ENCODE measurements at places on chromosomes 11 and 22.
A peak's percentile ranks its signal among the peaks of the same experiment; 100 is the strongest.

DNA sequence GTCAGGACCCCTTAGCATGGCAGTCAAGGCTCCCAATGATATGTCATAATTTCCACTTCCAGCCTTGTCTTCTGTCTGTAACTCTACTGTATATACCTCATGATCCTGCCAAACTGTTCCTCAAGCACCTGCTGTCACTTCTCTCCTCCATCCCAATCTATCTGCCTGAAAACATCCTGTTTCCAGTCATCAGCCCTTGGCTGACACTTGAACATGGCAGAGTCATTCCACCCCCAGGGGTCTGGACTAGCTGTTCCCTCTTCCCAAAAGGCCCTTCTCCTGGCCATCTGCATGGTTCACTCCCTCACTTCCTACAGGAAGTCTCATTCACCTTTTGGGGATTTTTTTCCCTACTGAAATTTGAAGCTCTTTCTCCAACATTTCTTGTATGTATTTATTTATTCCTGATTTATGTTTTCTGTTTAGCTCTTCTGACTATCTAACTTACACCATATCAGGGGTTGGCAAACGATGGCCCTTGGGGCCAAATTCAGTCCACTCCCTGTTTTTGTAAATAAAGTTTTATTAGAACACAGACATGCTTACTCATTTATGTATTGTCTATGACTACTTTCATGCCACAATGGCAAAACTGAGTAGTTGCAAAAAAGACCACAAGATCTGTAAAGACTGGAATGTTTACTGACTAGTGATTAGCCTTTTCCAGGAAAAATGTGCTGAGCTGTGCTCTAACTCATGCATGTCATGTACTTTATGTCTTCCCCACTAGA, 278.4 kb downstream of the KIRREL3 start:
- DNase-seq = no peak

DNA sequence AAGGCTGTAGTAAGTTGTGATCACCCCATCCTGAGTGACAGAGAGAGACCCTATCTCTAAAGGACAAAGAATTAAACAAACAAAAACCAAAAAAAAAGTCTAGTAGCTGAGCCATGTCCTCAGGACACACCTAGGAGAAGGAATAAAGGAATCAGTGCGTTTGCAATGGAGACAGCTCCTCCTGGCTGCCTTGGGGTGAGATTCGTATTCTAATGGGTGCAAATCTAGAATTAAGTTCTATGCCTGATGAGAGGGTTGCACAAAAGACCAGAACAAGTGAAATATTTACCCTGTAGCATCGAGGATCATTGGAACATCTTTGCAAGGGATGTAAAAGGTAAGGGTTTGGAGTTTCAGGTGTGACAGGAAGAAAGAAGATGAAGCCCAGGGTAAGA, 70.3 kb upstream of the BMAL1 start:
- DNase-seq = no peak

DNA sequence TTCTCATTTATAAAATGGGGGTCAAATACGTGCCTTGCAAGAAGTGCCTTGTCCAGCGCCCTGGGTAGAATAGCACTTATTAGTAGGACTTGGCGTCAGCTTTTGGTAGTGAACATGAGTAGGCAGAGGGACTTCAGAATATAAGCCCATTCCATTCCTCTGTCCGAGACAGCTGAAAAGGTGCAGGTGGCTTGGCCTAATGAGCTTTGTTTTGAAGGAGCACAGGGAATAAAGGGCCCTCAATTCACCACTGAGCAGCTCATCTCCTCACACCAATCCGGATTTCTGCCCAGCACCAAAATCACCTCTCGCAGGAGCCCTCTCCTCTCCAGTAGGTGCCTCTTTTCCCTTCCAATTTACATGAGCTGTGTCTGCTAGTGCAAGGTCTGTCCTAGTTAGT, 91.2 kb downstream of the DSCAML1 start:
- DNase-seq = no peak

DNA sequence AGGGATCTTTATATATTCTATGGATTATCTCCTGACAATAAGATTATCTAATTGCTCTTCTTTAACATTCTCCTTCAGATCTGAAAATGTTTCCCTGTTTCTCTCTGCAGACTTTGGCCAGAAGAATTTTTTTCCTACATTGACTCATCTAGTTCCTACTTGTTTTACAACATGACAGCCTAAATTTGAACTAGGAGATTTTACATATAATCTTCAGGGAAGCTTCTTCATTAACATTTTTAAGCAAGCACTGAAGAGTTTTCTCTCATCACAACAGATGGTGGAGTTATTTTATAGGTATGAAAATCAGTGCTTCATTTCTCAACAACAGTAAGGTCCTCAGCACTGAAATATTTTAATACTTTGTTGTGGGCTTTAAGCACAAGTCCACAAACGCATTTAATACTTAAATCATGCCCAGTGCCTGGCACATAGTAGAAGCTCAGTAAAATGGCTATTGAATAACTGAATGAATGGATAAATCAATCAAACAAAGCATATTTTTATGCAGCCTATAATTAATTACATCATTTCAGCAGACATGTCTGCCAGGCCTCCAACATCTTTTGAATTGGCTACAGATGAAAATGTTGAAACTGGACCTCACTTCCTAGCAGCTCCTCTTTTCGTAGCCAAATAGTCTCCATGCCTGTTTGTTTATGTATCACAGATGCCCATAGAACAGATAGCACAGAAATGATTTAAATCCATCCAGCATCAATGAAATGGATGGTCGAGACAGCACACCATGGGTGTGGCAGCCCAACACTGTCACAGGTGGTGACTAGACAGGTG, 117.3 kb upstream of the POU2AF2 start:
- DNase-seq = no peak

GRCh38 chr11:128544471-128545051, 42.8 kb downstream of the ETS1 start:
- DNase-seq = no peak

DNA sequence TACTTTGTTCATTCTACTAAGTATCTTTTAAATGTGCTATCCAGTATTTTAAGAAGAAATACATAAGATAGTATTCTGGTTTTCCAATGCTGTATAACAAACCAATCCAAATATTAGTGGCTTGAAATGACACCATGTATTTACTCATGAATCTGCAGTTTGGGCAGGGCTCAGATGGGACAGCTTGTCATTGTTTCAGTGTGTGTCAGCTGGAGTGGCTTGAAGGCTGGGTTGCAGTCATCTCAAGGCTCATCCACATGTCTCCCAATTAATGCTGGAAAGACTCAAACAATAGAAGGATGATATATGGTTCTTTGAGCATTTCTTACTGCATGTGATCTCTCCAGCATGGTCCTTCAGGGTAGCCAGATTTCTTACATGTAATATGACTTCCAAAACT, 146.2 kb downstream of the ARHGAP42 start:
- DNase-seq = no peak

DNA sequence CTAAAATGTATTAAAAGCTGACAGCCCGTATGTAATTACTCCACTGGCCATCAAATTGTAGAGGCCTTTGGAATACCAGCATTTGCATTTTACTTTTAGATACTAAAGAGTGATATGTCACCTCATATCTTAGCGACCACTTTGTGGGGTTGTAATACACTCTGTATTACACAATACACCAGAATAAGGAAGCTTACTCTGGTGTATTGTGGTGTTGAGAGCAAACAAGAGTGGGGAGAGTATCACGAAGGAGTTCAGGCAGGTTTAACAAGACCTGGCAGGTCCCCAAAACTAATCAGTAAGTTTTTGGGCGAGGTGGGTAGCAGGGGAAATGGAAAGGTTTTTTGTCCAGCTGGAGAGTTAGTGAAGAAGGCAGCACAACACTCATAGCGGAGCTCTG, 3.2 kb downstream of the NUP50 start:
- DNase-seq = no peak

GRCh38 chr11:41254966-41255365, 204.5 kb downstream of the LRRC4C start:
- no peak for DNase-seq

DNA sequence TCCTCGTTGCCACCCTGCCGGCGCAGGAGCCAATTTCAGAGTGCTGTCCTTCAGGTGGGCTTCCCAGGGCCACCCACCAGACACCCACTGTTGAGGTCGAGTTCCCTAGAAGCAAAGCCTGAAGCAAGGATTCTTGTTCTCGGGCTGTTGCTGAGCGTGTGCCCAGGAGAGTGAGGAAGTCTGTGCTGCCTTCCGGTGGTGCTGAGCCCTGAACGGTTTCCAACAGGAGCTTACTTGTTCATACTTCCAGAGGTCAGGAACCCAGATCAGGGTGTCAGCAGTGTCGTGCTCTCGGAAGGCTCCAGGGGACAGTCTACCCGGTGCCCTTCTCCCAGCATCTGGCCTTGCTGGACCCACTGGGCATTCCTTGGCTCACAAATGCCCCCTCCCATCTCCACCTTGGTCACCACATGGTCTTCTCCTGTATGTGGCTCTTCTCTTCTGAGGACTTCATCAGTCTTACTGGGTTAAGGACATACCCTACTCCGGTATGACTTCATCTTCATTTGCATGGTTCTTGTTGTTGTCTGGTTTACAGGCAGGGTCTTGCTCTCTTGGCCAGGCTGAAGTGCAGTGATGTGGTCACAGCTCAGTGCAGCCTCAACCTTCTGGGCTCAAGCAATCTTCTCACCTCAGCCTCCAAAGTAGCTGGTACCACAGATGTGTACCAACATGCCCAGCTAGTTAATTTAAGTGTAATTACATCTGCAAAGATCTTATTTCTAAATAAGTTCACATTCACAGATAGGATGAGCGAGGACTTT, 11.2 kb downstream of the SLC25A1 start:
- no peak for DNase-seq

- peak; percentile 72 for DNase-seq
Observed at GRCh38 chr11:65180877-65181568, 705 bp upstream of the CAPN1 start.

DNA sequence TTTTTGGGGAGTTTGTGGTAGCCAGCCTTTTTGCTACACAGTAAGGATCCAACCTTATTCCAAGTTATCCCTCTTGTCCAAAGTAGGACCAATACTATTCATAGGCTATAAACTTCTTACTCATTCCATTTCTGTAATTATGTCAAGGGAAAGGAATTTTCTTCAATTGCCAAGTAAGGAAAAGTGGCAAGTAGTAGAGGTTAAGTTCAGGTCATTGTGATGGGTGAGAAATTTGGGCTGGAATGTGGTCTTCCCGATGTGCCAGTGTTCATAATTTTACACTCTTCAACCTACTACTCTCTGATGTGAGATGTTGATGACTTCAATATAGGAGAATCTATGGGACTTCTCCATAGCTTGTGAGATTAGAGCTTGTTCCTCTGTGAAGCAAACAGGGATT, 648.8 kb downstream of the METTL15 start:
- no peak for DNase-seq

DNA sequence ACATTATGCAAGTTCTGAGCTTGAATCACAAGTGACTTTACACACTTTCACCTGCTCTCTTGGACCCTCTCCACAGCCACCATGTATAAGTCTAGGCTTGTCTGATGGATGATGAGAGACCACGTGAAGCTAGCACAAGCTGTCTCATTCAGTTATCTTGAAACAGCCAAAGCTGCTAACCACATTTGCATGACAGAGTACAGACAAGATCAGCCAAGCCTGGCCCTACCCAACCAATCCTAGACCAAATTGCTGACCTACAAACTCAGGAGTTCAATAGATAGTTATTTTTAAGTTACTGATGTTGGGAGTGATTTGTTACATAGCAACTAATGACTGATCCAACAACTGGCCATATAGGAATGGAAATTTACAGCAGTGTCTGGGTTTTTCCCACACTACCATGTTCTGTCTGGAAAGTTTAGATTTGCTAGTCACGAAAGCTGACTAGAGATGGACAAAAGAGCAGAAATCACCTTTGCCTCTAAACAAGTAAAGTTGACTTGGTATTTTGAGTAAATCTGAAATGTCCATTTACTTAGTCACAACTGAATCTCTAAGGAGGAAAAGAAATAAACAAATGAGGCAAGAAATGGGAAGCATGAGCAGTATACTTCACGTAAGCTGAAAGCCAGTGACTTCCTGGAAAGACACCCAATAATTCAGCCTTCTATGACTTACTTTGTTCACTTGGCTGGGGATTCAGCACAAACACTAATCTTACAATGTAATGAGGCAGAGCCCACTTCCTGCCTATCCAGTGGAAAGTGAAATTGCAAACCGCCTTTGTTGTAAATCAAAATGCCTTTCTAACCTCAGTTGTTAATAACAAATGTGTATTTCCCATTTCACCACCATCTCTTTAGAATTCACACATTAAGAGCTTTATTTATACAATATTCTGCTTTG, 101.7 kb downstream of the FAM181B start:
- no peak for DNase-seq

Measured in right cardiac atrium (tissue), 5 donors.